ENCODE measurements at places on chromosomes 5 and 9.

DNA sequence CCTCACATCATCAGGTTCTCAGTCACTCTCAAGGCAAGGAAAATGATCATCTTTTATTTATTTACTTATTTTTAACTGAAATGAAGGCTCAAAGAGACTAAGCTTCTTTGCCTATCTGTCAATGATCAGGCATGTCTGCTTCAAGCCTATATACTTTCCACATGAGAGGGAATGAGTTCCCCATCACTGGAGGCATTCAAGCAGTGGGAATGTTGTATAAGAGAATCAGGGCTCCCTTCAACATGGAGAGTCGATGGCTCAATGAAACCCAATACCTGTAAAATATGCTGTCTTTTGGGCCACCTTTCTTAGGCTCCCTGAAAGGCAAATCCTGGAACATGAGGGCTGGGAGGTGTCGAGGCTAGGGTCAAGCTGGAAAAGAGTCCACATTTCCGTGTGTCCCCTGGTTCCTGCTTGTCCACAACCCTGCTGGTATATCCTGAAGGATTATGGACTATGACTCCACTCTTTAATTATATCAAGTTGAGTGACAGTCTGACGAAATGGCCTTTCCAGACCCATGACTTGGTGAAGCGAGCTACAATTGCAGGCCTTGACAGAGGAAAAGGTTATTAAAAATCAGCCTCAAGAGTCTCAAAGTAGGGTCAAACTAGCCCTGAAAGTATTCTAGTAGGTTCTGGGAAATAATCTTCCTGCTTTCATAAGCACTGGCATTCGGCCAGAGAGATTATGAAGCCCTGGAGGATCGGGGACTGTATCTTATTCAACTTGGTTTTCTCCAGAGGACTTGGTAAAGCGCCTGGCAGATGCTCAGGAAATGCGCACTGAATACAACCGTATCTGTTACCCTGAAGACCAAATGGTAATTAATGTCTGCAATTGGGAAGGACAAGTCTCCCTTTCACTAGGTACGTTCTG, 145.9 kb upstream of the TBC1D2 start:
- DNase-seq: peak; percentile 24

DNA sequence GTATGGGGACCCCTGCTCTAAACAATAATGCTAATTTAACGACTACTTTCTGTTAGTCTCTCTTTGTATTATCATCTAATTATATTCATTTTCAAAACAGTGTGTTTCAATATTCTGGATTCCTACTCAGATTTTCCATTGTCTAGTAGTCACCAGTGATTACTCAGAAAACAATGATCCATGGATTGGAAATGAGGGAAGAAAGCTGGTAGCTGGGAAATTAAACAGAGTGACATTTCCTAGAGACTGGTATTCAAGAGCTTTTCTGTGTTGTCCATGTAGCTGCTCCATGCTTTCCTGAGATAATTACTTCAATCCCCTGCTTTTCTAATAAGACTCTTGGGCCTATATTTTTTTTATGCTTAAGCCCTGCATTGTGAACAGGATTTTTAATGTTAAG, 1862.1 kb upstream of the C9orf72 start:
- DNase-seq: no peak

DNA sequence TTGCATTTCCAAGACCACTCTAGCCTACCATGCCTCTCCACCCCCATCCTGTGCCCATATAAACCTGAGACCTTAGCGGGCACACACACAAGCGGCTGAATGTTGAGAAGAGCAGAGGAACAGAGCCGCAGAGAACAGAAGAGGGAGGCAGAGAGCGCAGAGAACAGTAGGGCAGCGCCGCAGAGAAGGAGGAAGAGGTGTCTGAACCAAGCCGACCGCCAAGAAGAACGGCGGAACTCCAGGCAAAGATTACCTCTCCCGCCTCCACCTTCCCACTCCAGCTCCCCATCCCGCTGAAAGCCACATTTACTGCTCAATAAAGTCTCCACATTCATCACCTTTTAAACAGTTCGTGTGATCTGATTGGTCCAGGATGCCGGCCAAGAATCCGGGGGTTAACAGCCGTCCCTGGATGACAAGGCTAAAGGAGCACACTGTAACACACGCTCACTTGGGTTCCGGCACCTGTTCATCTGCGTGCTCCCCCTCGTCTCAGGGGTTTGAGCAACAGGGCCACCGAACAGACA, 33.2 kb downstream of the GRIN3A start:
- peak; percentile 82 for DNase-seq

- DNase-seq: no peak
Measured at GRCh38 chr5:109315245-109315644, 94.5 kb downstream of the PJA2 start.

GRCh38 chr5:123181394-123181801, 92.4 kb downstream of the PRDM6 start:
- no peak for DNase-seq

DNA sequence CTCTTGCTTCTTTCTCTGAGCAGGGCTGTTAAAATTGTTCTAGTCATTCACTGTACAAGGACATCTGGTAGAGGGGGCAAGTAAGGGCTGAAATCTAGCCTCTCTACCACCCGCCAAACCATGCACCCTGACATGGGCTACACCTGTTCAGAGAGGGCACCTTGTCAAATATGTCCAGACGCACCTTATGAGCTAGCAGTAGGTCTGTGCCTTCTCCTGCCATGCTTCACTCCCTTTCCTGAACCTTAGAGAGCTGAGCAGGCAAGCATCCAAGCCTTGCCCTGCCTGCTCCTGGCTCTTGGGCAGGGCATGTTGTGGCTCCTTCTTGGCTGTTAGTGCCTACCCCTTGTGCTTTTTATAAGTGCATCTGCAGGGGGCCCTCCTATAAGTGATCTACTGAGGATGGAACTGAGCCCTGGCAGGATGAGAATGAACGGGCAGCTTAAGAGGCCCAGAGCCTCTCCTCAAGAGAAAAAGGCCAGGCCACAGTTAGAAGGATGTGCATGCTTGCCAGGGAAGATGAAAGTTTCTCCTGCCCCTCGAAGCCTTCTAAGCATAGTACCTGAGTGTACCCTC, 3.8 kb upstream of the NEUROG1 start:
- no peak for DNase-seq

- no peak for DNase-seq
Measured at GRCh38 chr5:150700246-150700593, 642 bp downstream of the RBM22 start.

DNA sequence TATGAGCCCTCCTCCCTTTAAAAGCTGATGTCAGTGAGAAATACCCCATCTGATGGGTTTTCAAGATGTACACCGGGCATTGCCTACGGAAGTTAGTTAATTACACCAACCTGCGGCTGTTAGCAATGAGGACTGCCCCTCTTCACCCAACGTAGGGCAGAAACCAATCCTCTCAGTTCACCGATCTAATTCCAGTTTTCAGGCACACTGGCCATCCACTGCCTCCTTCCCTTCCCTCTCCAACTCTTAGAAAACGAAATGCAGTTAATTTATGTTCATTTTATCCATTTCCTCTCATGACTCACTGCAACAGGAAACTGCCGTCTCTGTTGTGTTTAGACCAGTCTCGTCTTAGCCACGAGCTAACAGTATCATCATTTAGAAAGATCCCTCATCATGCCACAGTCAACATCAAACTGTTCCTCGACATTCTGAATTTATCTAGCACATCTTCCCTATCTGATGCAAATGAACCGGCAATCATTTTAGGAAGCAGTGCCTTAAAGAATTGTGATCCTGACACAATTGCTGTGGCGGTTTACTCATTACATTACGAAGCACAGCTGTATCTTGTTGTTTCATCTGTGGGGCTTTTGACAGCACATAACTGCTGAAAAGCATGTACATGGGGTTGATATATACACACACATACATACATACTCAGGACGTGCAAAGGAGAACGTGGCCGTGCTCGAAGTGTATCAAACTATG, 168.6 kb downstream of the EFNA5 start:
- DNase-seq: no peak
